Stimulated activated CD4-positive, alpha-beta T cell treated with anti-CD3 and anti-CD28 coated beads, TNF-alpha, amount 100 ng/mL, for 1 hour (primary cell): ENCODE measurements at places on chromosomes 3 and 15.

DNA sequence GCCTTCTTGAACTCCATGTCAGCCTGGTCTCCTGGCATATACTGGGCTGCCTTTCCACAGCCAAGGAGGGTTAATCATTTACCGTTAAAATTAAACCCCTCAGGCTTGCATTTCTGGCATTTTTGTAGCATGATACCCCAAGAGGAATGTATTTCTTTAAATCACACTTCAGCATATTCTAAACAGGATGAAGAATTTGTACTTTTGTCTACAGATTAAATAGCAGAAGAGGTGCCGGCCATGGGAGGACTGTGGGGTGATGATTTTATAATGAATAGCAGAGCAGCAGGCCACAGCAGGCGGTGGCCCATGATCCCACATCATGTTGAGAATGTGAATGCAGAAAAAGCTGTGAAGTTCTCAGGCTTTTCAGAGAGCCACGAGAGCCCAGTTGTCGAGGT, 90.2 kb downstream of the ARNT2 start:
- no peak for DNase-seq

GRCh38 chr3:42516443-42516842, 14.0 kb downstream of the VIPR1 start:
- no peak for DNase-seq

GRCh38 chr3:156659260-156659659, 15.1 kb upstream of the TIPARP start:
- DNase-seq, result no peak

DNA sequence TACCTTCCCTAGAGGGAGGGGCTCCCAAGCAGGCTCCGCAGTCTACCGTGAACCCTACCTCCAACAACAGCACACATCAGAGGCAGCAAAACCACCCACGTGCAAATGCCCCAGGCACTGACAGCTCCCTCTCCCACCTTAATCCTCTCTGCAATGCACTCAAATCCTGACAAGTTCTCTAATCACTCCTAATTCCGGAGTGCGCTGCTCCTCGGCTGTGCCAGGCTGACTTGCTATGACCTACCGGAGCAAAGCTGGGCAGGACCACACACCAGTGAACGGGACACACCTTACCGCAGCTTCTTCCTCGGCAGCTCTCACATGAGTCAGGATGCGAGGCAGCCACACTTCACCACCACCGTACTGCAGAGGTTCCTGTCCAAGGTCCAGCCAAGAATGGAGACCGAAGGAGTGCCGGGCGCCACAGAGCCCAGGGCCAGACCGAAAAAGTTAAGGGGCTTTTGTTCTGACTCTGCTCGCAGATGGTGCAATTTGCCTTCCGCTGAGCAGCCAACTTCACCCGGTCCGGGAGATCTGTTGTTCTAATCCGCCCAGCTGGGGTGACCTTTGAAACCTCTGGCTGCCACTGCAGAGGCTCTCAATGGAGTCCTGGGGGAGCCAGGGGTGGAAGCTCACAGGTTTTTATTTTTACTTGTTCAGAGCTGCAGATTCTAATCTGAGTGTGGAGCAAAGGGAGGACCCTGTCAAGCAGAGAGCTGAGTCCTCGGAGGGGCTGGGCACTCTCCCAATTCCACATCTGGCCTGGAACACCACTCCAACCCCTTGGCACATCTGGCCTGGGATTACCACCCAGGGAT, 84.4 kb downstream of the MYLK start:
- no peak for DNase-seq

GRCh38 chr15:67125589-67126502, 60.4 kb downstream of the SMAD3 start:
- DNase-seq, result no peak

DNA sequence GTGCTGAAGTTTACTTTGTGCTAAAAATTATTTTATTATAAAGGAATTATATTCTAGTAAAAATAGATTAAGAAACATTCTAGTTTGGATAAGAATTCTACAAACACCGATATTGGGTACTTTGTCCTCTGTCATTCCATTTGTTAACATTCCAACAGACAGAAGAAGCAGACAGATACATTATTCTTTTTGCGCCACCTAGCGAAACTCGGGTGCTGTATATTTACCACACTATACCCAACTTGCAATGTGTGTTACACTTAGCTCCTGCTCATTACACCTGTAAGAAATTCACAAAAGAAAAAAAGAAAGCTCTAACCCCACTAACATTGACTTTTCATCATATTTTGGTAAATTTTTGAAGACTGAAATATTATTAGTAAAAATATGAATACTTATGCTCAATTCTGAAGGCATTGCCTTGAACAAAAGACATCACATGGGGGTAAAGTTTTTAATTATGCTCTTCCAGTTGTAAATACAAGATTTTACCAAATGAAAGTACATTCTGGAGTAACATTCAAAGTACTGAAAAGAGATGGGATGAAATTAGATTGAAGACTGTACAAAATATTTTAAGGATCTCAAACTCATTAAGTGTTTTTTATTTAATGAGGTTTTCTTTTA, 136.5 kb upstream of the MLF1 start:
- DNase-seq, result no peak

DNA sequence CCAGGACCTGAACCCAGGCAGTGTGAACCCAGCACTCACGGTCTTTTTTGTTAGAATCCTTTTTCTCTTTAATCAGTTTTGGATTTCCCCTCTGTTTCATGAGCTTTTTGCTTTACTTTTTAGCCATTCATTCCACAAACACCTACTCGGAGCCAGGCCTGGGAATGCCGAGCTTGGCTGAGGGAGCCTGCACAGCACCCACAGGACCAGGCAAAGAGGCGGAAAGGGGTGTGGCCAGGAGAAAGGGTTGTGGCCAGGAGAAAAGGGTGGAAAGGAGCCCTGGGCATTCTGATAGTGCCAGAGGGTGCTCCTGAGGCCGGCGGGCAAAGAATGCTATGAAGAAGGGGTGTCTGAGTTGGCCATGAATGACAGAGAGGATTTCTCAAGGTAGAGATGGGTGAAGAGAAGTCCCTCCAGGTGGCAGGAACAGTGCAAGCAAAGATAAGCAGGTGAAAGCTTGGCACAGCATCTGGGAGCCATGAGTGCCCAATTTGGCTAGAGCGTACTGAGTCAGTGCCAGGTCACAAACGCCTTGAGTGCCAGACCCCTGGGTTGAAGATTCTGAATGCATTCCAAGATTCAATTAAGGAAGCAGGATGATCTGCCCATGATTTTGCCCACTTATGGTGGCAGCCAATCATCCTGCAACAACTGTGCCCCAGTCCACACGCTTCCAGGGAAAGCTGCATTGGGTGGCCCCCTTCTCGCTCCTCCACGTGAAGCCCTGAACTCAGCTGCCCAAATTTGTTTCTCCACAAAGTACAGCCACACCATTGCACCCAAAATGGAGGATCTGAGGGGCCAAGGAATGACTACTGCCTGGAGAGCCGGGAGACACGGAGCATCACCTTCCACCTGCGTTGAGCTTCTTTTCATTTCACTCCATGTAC, 157.2 kb downstream of the XXYLT1 start:
- no peak for DNase-seq

GRCh38 chr15:87732976-87733375, 523.6 kb downstream of the NTRK3 start:
- no peak for DNase-seq

DNA sequence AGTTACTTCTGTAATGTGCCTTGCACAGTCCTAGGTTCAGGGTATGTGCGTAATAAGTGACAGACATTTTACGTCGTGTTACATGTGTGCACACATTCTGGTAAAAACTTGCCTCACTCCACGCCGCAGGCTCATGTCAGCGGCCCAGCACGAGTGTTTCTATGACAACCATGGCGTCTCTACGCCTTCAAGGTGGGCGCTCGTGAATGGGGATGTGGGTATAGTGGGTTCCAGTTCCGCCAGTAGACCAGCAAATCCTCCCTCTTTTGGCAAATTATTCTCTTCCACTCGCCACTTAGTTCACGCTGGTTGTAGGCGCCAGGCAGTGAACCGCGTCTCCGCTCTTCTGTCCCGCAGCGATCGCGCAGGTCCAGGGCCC, 40.3 kb downstream of the CHST14 start:
- no peak for DNase-seq

GRCh38 chr15:87910301-87910700, 346.2 kb downstream of the NTRK3 start:
- DNase-seq, result no peak

GRCh38 chr3:171058058-171058457, 31.5 kb upstream of the SLC2A2 start:
- DNase-seq, result no peak

DNA sequence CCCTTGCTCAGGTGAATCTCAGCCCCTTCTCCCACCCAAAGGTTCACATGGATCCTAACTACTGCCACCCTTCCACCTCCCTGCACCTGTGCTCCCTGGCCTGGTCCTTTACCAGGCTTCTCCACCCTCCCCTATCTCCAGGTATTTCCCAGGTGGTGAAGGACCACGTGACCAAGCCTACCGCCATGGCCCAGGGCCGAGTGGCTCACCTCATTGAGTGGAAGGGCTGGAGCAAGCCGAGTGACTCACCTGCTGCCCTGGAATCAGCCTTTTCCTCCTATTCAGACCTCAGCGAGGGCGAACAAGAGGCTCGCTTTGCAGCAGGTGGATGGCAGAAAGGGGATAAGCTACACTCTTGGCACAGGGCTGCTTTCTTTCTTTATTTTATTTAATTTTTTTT, 4.5 kb downstream of the FAM131A start:
- no peak for DNase-seq

GRCh38 chr15:29548006-29548405, 274.3 kb downstream of the TJP1 start:
- no peak for DNase-seq

DNA sequence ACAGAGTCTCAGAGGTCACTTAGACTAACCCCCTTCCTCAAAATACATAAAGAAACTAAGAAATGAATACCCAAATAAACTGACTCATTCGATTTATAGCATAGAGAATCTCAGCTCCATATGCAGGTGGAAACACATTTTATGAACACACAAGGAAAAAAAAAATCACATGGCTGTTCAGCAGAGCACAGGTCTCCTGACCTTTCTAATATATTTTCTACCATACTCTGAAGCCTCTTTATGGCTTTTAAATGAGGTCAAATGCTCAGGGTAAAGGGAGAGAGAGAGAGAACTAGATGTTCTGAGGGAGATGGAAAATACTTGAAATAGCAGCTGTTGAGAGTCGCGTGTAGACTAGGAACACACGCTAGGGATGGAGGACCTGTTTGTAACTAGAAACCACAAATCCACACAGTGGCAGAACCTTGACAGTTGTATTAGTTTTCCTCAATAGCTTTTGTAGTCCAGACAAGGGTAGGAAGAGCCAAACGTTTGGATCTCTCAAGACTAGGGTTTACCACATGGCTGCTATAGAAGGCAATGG, 165.3 kb downstream of the FMN1 start:
- DNase-seq, result no peak

DNA sequence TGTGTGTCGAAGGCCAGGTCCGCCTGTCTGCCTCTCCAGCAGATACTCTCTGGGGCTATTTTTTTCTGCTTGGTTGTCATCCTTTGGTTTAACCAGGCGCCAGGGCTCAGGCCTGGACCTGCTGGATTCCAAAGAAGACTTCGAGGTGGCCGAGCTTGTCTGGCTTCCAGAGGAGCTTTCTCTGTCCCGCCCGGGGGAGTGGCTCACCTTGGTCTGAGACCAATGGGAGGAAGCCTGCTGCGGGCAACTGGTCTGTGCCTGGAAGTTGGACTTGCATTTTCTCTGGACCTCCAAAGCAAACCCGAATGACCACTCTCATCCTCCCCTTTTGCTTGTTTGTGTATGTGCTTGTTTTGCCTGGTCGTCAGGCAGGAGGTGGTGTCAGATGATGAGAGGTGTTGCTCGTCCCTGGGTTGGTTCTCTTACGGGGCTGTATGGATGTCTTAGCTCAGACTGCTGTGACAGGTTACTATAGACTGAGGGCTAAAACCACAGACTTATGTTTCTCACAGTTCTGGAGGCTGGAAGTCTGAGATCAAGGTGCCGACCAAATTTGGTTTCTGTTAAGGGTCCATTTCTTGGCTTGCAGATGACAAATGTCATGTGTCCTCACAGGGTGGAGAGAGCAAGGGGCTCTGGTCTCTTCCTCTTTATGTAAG, 19.3 kb downstream of the IGF1R start:
- DNase-seq, result no peak

- DNase-seq, result no peak
Observed at GRCh38 chr3:46135475-46135874, 72.6 kb downstream of the CCR1 start.

DNA sequence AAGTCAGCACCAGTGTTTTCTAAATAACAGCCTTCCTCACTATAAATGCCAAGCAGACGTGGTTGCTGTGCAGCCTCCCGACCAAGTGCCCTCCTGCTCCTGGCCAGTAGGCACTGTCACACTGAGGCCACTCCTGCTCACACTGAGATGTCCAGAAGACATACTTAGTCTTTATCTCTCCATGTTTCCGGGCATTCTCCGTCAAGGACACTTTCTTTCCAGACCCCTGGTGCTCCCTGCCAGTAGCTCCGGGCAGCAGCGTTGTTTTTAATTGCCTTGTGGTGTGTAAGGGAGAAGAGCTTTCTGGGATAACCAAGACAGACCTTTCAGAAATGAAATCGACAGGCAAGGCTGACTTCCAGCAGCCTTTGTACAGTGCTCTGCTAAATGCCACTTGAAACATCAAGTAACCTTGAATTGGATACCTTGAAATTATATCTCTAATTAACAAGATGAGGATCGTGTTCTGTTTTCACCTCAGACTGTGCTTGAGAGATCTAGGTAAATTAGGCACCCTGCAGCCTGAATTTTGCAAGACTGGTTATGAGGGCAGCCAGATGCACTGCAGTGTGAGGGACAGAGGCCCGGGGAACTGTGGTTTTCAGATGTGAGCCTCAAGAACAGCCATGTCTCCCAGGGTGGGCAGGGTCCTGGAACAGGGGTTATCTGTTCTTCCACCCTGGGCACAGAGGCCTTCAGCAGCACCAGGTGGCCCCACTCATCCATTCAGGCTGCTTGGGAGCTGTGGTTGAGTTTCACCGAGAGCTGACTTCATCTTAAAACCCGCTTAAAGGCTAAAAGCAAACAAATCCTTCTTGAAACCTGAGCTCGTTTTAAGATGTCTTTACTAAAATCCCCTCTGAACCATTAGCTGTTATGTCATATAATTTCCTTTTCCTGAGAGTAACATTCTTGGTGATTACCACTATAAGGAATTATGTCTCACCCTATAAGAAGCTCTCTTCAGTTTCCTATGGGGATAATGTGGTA, 105.5 kb upstream of the IL12A start:
- no peak for DNase-seq

- no peak for DNase-seq
Observed at GRCh38 chr15:67822537-67823313, 2.6 kb upstream of the SKOR1 start.

DNA sequence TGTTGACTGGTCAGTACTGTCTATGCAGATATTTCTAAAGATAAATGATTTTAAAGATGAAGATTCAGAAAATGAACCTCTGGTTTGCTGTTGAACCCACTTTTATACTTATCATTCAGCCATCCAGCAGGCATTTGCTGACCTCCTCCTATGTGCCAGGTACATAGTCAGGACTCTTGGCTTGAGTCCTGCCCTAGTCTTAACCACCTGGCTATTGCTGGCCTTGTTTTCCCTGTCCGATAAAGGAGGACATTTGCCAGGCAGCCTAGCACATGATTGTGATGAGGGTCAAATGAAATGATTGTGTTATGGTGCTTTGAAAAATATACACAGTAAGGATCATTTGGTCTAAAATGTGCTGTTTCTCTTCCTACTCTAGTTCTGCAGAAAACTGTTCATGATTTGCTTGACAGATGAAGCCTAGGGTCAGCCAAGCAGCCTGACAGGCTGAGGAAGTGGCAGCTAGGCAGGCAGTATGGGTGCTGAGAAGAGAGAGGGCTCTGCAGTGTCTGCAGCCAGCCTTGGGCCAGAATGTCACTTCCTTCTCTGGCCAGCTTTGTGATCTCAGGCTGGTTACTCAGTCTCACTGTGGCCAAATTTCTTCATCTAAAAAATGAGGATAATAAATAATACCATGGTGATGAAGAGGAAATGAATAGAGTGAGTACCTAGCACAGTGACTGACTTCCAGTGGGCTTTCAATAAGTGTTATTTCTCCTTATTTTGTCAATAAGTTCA, 13.8 kb downstream of the EXOSC7 start:
- DNase-seq, result no peak
